ENCODE measurements at places on chromosomes 4 and X.

DNA sequence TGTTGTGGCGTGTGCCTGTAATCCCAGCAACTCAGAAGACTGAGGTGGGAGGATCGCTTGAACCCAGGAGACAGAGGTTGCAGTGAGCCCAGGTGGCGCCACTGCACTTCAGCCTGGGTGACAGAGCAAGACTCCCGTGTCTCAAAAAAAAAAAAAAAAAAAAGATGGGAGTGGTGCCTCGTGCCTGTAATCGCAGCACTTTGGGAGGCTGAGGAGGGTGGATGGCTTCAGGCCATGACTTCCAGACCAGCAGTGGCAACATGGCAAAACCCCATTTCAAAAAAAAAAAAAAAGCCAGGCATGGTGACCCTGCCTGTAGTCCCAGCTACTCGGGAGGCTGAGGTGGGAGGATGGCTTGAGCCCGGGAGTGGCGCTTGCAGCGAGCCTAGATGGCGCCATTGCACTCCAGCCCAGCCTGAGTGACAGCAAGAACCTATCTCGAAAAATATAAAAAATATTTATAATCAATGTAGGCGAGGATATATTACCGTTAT lies 27.0 kb downstream of the EIF2S3 start:
- peak; percentile 75 for DNase-seq

- DNase-seq: no peak
Observed at GRCh38 chrX:113833096-113834055, 750.5 kb upstream of the HTR2C start.

DNA sequence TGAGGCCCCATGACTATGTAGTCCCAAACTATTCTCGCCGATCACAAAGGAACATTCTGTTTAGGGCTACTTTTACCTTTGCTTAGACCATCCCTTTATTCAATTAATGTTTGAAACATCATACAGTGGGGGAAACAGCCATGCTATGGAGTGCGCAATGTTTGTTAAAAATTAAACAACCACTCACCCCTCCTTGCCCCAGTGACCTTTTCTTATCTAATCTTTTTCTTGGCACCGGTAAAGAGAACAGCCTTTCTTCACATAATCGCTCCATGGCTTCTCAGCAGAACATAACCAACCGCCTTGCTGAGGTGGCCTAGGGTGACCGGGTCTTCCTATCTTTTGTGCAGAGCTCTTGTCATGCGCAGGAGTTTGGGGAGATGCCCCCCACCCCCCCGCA lies 152.6 kb downstream of the VCX3A start:
- DNase-seq: no peak

- DNase-seq: no peak
Observed at GRCh38 chrX:56107320-56107719, 124.8 kb upstream of the KLF8 start.

- no peak for DNase-seq
Observed at GRCh38 chr4:147761218-147761883, 29.5 kb downstream of the ARHGAP10 start.

DNA sequence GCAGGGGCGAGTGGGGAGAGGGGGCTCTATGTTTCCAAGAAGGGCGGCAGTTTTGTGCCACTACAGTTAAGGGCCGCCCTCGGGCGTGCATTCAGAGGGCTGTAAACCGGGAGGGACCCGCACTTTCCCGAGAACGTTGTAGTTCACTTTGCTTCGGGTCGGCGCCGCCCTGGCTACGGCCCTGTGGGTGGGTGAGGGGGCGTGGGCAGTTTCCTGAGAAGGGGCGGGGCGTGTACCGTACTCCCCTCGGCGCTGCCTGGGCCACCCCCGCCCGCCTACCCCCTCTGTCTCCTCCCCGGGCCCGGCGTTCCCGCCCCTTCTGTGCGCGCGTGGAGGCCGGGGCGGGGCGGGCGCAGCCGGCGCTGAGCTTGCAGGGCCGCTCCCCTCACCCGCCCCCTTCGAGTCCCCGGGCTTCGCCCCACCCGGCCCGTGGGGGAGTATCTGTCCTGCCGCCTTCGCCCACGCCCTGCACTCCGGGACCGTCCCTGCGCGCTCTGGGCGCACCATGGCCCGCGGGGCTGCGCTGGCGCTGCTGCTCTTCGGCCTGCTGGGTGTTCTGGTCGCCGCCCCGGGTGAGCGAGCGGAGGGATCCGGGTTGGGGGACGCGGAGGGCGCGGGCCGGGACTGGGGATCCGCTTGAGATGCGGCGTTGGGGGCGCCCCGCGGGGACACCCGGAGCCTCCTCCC lies at the start of gene CD99:
Gene CD99 (plus strand): TSS at position 440 of the 687 bp plus-strand sequence. CDS start 66 bp downstream, at position 506.
- peak; percentile 85 for DNase-seq

- DNase-seq: no peak
Observed at GRCh38 chr4:110666030-110666429, 43.2 kb upstream of the PITX2 start.

GRCh38 chr4:180710628-180711337 lies 1532.4 kb upstream of the TENM3 start:
- DNase-seq: peak; percentile 1

- DNase-seq: no peak
Observed at GRCh38 chr4:66906314-66906713, 639.0 kb downstream of the CENPC start.

- DNase-seq: no peak
Observed at GRCh38 chr4:58809948-58810347, 1699.8 kb upstream of the IGFBP7 start.

Data from iris pigment epithelial cell (primary cell).